ENCODE measurements at places on chromosomes 13 and 19.

DNA sequence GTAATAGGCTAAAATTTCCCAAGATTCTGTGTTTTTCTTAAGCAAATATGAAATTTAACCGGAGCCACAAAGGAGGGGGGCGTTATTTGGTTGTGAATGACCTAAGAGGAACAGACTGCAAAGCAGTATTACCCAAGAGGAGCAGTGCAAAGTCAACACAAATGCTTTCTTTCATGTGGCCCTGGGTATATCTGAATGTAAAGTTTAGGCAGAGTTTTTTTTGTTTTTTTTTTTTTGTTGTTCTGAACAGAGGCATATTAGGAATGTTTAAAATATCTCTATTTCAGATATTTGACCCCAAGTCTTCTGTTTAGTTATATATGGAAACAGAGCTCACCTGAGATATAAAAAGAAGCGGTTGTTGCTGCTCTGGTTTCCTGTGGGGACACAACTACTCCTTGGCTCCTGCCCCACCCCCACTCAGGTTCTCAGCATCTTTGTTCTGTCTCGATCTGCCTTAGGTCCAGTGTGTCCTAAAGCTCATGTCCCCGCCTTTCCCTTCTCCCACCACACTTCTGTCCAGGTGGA lies 220.7 kb downstream of the RFC3 start:
- DNase-seq, result no peak

DNA sequence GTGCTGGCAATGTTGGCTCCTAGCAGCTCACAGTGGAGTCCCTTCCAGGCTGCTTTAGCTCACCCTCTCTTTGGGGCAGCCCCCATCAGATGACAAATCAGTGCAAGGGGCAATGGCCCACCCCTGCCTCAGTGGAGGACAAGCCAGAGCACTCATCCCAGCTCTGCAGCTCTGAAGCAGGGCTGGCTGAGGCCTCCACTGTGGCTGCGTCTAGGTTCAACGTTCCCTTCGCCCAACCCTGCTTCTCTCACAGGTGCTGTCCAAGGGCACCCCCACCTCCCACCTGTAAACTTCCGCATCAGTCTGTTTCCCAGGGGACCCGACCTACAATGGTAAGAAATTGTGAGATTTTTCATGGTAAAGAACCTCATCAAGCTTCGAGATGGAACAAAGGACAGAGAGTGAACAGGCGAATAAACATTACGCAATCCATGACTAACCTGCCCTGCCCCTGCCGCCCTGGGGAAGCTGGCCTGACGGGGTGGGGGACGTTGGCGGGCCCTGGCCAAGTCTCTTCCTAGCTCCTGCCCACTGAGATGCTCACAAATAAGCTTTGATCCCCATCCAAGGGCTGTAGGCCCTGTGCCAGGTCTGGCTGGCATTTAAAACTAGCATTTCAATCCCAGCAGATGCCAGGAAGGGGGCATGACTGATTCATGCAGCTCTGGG lies 40.5 kb downstream of the DZIP1 start:
- DNase-seq, result no peak

DNA sequence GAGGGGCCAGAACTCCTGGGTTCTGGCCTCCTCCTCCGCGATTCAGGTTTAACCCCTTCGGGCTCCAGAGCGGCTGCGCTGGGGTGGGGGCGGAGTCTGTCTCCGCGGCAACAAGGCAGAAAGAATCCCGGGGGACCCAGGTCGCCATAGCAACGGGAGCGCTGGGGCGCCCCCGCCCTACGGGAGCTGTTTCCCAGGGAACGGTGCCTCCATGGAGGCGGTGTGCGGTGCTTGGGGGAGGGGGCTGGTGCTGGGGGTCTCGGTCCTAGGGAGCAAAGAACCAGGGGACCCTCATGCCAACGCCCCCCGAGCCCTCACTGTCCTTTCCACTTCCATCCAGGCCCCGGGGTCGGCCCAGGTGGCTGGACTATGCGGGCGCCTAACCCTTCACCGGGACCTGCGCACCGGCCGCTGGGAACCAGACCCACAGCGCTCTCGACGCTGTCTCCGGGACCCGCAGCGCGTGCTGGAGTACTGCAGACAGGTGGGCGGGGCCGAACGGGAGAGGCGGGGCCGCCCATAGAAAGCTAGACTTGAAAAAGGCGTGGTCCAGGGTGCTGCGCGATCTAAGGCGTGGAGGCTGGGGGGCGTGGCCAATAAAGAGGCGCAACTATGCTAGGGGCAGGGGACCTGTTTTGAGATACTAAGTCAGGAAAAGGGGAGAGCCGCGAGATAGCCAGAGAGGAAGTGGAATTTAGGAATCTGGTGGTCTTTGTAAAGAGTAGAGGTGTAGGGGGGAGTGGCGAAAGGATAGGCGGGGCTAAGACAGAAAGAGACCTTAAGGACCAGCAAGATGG lies 1.2 kb downstream of the APLP1 start:
- DNase-seq, result peak; percentile 91

DNA sequence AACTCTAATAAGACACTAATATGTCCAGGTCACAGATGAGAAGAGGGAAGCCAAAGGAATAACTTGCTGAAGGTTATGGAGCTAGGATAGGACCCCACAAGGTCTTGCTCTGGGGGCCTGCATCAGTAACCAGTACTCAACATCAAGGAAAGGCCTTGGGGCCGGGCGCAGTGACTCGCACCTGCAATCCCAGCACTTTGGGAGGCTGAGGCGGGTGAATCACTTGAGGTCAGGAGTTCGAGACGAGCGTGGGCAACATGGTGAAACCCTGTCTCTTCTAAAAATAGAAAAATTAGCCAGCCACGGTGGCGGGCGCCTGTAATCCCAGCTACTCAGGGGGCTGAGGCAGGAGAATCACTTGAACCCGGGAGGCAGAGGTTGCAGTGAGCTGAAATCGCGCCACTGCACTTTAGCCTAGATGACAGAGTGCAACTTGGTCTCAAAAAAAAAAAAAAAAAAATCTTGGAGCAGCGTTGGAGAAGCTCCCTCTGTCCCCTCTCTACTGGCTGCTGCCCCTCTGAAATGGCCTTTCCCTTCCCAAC lies 1.8 kb downstream of the LONP1 start:
- DNase-seq, result no peak

GRCh38 chr13:66992183-66992582 lies 238.0 kb downstream of the PCDH9 start:
- no peak for DNase-seq

DNA sequence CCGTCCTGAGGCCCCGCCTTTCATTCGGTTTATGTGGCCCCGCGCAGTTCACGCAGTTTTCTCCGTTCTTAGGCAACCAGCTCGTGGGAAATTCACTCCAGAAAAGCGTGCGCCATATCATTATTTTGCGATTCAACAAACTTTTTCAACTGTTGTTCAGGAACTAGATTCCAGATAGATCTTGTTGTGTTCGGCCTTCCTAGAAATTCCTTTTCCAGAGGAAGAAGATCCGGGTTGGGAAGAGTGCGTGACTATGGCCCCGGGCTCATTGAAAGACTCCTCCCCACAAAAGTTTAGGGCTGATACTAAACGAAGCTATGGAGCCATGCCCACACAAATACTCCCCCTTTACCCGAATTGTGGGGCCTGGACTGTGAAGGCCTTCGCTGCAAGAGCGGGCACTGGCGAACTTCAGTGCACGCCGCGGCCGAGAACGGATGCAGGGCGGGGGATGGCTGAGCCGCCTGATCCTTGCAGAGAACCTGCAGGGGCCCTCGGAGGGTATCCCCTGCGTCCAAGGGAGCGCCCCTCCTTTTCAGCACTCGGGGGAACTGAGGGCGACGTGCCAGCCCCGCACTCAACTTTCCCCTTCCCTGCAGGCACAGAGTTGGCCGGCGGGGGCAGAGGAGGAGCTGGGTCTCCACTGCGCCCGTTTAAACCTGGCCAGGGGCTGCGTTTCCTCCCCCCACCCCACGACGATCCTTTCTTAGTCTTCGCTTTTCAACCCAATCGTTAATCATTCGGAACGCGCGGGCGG lies 904 bp upstream of the SOX1 start:
- no peak for DNase-seq

GRCh38 chr19:1266916-1267476 lies 2.1 kb upstream of the CIRBP start:
- DNase-seq, result peak; percentile 62

All from NAMALWA (cell line).